ENCODE measurements at places on chromosomes 6 and 20.

DNA sequence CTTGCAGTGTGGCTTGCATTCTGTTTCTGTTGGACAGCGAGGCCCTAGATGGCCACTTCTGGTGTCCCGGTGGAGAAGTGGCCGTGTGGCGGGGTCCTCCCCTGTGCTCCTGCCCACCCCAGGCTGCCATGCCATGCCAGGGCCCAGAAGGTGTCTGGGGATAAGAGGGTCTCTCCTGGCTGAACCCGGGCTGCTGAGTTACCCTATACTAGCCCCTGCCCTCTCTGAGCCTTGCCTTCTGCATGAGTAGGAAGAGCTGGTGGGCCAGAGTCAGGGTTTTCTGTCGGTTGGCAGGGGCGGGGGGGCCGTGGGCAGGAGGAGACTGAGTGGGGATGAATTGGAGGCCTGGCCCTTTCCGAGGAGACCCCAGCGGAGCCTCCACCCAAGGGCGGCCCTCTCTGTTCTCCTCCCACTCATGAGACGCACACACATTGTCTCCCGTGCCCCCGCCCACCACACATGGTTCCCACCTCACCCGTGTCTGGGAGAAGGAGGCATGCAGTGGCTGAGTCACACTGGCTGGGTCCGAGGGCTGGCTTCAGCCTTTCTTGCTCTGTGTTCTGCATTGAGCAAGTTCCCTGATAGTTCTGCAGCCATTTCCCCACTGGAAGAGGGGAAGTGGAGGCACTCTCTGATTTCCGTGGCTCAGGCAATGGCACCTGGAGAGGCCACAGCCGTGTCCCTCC, 24.6 kb downstream of the VSTM2L start:
- DNase-seq: no peak

GRCh38 chr6:101001012-101001411, 119.9 kb upstream of the ASCC3 start:
- no peak for DNase-seq

GRCh38 chr6:36685166-36685924, 6.8 kb downstream of the CDKN1A start:
- DNase-seq: no peak

GRCh38 chr6:159682295-159682694, 10.7 kb downstream of the SOD2 start:
- DNase-seq: no peak

DNA sequence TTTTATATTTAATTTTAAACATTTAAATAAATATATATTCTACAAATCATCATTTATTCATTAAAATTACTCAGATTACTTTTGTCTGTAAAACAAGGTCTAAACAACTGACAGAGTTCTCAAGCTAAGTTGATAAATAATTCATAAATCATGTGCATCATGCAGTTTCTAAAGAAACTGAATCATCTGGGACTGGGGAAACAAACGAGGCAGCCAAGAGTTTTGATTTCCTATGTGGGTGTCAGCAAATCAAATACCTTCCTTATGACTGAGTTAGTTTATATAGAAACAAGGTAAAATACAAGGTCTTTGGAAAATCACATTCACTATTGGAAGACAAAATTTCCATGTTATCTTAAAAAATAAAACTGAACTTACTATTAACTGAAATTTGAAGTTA, 149.9 kb upstream of the BEND6 start:
- DNase-seq: no peak

DNA sequence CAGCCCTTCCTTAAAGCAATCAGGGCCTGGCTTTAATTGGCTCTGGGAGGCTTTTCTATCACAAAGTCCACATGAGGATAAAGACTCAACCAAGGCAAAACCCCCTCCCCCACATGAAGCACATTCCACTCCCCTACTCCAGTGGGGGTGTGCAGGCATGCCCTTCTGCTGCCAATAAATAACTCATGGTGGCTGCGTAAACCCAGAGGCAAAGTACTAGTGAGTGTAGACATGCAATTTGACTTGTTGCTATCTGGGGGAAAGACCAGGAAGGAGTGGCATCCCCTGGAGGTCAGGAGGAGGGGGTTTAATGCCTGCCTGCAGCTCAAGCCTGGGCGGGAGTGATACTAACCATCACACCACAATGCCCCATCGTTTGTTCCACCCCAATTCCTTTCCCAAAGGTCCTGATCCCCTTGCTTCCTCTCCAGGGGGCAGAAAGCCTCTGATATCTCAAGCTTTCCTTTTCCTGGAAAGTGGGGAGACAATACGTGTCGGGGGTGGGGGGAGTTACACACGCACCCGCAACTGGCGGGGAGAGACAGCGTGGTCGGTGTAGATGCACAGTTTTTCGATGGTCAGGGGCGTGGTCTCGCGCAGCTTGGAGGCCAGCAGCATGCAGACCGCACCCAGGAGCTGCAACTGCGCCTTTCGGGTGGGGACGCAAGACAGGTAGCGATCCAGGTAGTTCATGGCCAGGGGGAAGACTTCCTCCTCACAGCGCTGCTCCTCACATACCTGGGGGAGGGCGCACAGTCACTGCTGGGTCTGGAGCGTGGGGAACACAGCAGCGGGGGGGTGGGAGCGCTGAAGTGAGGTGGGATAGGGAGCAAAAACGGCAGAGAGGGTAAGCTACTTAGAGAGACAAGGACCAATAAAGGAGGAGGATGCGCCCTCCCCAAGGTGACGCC, 1.5 kb downstream of the CCND3 start:
- no peak for DNase-seq

DNA sequence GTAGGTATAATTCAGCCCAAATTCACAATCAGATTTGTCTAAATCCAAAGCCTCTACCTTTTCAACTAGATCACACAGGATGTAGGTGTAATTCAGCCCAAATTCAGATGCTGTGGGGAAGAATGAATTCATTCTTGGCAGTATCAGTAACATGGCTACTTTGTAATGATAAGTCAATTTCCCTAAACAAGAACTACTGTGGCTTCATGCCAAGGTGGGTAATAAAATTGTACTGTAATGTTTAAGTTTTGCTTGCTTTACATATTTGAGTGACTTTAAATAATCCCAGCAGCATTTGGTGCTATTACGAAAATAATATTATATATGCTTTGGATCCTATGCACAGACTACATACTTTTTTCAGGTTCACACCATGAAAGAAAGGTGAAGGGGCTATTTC, 239.1 kb downstream of the HDGFL1 start:
- DNase-seq: no peak

DNA sequence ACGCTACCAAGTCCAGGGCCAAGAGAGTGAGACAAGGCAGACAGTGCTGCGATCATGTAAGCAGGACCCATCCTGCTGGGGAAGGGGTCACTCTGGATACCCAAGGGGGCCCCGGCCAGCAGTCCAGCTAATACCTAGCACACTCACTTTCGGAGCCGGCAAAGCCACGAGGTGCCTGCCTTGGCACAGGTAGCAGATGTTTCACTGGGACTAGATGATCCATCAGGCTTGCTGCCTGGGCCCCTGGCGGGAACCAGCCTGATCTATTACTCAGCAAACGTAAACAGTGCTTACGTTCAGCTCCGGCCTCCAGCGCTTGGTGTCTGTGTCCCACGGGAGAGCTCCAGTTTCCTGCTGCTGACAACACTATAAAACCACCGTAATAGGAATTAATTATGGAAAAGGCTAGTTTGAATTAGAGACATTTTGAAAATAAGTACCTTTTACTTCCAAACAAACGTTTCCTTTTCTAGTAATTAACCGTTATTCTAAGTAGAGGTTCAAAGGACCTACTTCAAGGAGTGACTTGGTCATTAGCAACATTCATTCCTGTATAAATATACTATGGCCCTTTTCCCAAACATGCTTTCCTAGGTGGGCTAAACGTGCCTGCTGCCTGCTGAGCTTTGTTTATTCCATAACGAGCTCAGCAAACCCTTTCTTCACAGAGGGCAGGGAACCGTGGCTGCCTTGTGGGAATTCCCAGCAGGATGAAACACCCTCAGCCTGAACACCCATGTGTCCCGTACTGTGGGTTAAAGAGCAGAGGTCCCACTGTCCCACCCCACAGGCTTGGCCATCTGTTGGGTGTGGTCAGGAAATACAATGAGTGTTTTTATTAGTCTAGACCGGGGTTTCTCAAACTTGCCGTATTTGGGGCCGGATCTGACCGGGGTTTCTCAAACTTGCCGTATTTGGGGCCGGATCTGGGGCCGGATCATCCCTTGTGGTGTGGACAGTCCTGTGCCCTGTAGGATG, 18.4 kb downstream of the SLC22A23 start:
- DNase-seq: no peak

DNA sequence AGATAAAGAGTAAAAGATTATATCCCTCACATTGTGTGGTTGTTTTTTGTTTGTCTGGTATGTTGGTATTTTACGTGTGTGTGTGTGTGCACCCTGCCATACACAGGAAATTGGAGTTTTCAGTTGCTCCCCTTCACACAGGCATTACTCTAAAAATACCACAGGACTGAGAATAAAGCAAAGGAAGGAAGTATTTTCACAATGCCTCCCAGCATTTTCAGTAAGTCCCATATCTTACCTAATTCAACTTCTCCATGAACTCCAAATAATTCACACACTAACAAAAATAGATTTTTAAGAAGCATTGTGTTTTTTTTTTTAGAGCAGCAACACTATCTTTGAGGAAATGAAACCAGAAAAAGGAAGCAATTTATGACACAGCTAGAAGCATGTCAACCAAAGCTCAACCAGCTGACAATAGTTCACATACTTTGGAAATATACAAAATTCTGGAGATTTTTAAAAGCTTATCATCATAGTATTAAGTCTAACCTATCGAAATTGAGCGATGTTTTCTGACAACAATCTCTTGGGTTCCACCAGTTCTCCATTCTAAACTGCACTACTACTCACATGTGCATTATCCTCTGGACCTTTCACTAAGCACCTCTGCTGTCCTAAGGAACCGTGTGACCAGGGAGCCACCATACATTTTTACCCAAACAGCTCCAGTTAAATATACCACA, 2.1 kb downstream of the UBE2J1 start:
- no peak for DNase-seq

GRCh38 chr6:52990342-52990741, 4.7 kb downstream of the GSTA4 start:
- DNase-seq: no peak

- no peak for DNase-seq
Observed at GRCh38 chr6:142030115-142030619, 102.6 kb upstream of the GJE1 start.

- DNase-seq: no peak
Observed at GRCh38 chr6:40262363-40262762, 324.8 kb downstream of the LRFN2 start.

GRCh38 chr6:79872986-79873385, 74.4 kb downstream of the ELOVL4 start:
- no peak for DNase-seq

GRCh38 chr20:22974354-22974753, 60.8 kb upstream of the SSTR4 start:
- DNase-seq: no peak

GRCh38 chr6:17086469-17086868, 15.4 kb upstream of the STMND1 start:
- DNase-seq: no peak

DNA sequence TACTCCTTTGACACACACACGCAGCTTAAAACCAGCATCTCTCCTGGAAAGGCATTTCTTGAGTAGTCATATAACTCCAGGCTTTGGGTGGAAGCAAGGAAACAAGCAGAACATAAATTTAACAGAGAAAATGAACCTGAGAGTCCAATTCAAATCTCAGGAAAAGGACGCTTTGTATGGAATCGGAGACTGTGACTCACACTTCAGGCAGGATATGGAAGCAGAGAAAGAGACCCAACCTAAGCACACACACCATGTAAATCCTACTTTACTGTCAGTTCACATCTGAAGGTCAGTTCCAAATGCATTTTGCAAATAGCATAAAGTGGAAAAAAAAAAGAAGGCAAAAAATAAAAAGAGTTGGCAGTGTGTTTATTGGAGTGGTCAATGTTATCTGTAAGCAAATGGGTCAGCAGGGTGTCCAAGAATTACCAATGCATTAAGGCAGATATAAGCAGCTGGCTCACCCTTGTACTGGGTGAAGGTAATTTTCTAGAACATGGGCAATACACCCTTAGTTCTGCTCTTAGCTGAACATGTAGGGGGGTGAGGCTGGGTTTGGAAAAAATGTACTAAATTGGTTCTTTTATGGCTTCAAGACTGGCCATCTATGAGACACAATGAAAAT, 283.7 kb upstream of the NT5E start:
- DNase-seq: no peak

GRCh38 chr20:32110173-32110704, 725 bp downstream of the TM9SF4 start:
- DNase-seq: no peak

DNA sequence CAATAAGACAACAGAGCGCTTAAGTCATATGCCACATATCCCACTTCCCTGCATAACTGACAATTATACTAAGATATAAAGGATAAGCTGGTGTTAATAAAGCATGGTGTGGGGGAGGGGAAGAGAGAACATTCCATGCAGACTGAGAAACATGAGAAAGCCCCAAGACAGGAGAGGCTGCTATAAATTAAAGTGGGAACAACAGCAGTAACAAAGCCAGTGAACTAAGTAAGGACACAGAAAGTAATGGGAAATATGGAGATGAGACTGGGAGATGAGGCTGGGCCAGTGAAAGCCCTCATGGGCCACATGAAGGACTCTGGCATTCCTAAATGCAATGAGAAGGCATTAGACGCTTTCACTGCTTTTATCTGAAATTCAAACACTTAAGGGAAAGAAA, 41.3 kb downstream of the SESN1 start:
- no peak for DNase-seq

DNA sequence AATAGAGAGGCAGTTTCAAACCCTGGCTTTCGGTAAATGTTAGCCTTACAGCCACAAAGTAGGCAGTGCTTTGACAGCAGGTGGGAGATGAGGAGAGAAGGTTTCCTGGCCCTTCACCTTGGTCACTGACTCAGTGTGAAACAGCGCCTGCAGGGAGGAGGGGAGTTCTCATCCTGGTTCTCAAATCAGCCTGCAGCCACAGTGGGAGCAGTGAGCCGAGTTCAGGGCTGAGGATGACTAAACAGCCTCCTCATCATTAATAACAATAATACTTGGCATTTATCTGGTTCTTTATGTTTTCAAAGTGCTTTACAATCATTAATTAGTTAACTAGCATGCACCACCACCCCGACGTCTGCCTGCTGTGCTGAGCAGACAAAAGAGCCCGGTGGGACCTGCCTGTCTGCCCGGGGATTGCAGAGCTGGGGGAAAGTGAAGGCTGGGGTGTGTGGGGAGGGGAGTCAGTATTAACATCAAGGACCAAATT, 59.6 kb downstream of the PRDM1 start:
- no peak for DNase-seq

DNA sequence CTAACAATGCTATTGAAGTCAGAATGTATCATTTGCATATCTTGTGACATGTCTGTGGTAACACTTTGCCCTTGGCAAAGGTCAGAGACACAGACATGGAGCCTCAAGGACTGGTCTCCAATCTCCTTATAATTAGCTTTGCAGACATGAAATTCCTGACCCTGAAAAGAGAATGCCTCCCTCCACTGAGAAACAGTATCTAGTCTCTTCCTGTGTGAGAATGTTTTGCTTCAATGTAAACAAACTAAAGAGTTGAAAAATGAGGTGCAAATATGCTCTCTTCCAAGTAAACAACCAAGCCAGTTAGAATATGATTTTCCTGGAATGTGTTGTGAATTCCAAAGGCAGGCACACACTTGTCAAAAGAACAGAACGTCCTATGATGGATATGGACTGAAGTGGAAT, 407.1 kb upstream of the MARCKS start:
- DNase-seq: no peak

GRCh38 chr6:31729515-31729978, 448 bp upstream of the DDAH2 start:
- peak; percentile 61 for DNase-seq

- no peak for DNase-seq
Observed at GRCh38 chr20:47572105-47572729, 70.5 kb downstream of the NCOA3 start.

- no peak for DNase-seq
Observed at GRCh38 chr6:150739711-150740349, 125.7 kb upstream of the MTHFD1L start.

Measured in stimulated activated CD8-positive, alpha-beta memory T cell treated with anti-CD3 and anti-CD28 coated beads, Interleukin-7, amount 100 ng/mL, for 24 hours (primary cell).